ENCODE measurements at places on chromosomes 4 and X.

- peak; percentile 50 for DNase-seq
Observed at GRCh38 chr4:29581457-29581856, 1138.7 kb upstream of the PCDH7 start.

DNA sequence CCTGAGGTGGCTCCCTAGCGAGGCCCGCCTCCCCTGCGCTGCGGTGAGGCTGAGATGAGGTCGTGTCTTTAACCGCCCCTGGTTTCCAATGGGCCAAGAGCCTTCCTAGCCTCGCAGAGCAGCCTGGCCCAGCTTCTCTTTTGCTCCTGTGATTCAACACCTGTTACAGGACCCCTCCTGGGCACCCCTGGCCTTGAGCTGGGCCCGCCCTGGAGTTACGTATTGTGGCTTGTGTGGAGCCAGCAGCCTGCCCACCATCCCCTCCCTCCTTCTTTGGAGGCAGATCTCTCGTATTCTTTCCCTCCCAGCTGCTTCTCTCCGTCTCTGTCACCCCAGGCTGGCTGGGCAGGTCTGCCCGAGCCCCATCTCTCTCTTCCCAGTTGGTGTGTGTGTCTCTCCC lies 19.3 kb upstream of the UBA1 start:
- DNase-seq = no peak

DNA sequence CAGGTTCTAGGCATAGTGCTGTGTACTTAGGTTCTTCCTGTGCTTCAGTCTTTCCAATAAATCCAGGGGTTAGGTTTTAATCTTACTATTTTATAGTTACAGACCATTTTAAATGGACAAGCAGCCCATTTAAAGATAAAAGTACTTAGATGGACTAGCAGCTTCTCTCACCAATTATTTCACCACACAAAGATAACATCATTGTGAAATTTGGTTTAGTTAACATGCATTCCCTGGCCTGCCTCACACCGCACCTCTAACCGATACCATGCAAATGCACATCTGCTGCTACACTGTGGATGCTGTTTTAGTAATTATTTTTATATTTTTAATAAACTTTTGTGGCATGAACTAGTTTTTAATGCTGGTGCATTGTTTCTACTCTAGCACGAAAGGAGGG lies 252.6 kb downstream of the RAPGEF2 start:
- no peak for DNase-seq

GRCh38 chr4:30720661-30721184 lies 554 bp downstream of the PCDH7 start:
- no peak for DNase-seq

GRCh38 chr4:118989098-118990080 lies 100.7 kb downstream of the SYNPO2 start:
- DNase-seq = no peak

- no peak for DNase-seq
Observed at GRCh38 chrX:56397636-56398035, 165.5 kb downstream of the KLF8 start.

Measured in pons (tissue), 1 donor.